ENCODE measurements at places on chromosomes 16 and 17.

- no peak for DNase-seq
These were observed 159.6 kb upstream of the MPHOSPH6 start for GRCh38 chr16:82329504-82330192.

DNA sequence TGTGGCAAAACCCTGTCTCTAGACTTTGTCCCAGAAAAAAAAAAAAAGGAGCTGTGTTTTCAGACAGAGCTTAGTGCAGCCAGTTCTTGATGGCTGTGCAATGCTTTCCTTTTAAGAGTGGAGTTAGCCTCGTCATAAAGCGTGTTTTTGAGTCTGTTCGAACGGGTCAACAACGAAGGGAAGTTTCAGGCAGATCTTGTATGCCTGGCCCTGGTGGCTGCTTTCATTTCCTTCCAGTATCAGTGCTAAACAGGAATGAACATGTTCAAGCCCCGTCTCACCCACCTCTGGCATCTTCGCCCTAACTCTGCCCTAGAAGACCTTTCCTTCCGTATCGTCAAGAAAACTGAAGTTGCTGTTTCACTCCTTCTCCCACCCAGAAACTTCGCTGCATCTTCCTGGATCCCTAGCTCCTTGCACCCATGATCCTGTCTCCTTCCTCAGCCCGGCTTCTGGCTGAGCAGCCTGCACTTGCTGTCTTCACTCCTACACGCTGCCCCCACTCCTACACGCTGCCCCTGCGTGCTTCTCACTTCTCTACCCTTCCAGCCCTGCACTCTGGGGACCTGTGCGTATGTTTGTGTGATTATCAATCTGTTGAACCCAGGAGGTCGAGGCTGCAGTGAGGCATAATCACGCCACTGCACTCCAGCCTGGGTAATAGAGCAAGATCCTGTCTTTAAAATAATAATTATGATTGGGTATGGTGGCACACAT, 55.3 kb downstream of the USP10 start:
- DNase-seq, result no peak

- DNase-seq, result no peak
These were observed 446.3 kb upstream of the MAF start for GRCh38 chr16:80046848-80047247.

DNA sequence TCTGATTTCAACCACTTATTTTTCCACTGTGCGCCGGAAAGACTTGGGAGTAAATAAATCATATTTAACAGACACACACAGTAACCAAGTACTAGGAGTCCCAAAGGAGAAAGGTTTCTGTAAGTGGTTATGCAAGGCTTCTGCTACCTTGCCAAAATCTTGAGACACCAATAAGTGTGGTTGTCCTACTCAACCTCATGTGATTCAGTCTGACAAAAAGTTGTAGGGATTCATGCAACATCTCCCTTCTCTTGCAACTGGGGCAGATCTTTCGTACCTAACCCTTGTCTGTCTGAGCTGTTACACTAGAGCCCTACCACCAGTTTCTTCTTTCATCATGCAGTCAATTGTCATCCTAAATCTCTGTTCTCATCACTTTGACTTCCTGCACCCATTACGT, 69.9 kb upstream of the NUDT7 start:
- DNase-seq, result no peak

DNA sequence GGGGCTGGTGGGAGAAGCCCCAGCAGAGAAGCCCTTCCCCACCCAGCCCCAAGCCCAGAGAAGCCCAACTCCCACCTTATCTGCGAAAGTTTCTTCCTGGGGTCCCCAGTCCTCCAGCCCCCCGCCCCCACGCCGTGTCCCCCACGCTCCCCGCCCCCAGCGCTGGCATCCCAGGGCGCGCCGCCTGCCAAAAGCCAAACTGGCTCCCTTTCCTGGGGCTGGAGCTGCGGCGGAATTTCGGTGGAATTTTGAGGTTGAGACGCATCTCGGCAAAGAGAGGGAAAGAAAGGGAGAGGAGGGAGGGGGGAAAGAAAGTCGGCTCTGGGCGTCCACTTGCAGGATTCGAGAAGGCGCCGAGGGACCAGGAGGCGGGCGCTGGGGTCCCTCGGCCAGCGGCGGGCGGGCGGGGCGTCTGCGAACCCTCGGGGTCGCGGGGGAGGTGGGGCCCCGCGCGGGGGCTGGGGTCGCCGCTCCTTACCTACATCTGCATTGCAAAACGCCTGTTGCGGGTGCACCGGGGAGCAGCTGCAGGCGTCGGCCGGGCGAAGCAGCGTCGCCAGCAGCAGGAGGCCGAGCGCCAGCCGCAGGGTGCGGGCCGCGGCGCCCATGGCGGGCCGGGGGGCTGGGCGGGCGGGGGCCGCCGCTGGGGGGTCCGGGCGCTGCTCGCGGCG, 571 bp downstream of the TIMP2 start:
- no peak for DNase-seq

All from stimulated activated CD4-positive, alpha-beta T cell treated with anti-CD3 and anti-CD28 coated beads, Interleukin-1b, Interleukin-23, amount 100 ng/mL, for 4 hours (primary cell).